Activated CD8-positive, alpha-beta memory T cell treated with anti-CD3 and anti-CD28 coated beads, Interleukin-2, amount 10 ng/mL, durations not matched to agents 7 days and 5 days (primary cell): ENCODE measurements at places on chromosomes 12 and 14. TPM values are rescaled to one million over a fixed set of nuclear protein-coding genes. Genes with fewer than 3 reads are reported as not detected.

DNA sequence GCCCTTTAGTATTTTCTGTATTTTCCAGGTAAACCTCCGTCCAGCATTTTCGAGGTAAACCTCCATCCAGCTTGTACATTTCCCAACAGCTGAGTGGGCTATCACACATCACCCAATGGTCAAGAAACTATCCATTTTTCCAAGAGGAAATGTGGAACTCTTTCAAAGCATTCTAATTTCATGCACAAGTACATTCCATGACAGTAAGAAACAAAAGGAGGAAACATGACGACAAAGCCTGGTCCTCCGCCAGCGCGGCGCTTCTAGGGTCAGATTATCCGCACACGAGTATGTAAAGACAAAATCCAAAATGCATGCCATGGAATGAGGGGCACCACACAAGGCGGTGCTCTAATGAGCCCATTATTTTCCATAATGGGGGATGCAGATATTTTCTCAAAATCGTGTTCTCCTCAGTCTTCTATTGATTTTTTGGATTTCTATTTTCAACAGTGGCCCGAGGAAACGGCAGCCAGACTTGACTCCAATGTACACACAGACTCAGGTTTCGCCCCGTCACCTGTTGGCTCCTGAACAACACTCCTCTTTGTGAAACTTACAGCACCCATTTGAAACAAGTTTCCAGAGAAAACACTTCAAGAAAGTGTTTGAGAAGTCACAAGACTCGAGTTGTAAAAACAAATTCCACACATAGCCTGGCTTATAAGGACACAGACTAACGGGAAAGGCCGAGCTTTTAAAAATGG, 107.4 kb downstream of the PRICKLE1 start:
- DNase-seq, result no peak
- peaks cover 82% of the 10 kb centered on the region for H3K27me3 ChIP-seq
- H3K4me1 ChIP-seq, result peaks cover 14% of the 10 kb centered on the region
- H3K36me3 ChIP-seq, result no peaks in the 10 kb centered on the region
- H3K27ac ChIP-seq, result no peak overlapping the region

DNA sequence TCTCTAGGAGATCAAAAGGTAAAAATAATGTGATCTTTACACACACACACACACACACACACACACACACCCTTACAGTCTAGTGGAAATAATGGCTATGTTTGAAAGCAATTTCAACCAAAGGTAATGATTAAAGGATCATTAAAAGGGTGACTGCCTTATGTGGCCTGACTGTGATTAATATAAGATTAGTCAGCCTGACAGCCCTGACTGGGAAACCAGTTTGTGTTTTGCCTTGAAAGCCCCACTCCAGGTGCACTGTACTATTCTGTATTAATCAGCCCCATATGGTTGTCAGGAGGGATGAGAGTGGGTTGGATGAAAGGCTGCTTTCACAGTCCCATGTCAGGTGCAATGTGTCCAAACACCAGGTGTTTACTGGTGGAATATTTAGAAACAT, 10.5 kb downstream of the RASSF9 start:
- no peak overlapping the region for H3K4me3 ChIP-seq
- H3K27ac ChIP-seq, result no peak overlapping the region
- H3K36me3 ChIP-seq, result no peaks in the 10 kb centered on the region

- DNase-seq, result no peak
- H3K27ac ChIP-seq, result no peak overlapping the region
- H3K27me3 ChIP-seq, result no peaks in the 10 kb centered on the region
- H3K36me3 ChIP-seq, result peaks cover 7% of the 10 kb centered on the region
- H3K4me1 ChIP-seq, result no peaks in the 10 kb centered on the region
These were observed 265.5 kb downstream of the ZFP36L1 start for GRCh38 chr14:68527329-68527851.

DNA sequence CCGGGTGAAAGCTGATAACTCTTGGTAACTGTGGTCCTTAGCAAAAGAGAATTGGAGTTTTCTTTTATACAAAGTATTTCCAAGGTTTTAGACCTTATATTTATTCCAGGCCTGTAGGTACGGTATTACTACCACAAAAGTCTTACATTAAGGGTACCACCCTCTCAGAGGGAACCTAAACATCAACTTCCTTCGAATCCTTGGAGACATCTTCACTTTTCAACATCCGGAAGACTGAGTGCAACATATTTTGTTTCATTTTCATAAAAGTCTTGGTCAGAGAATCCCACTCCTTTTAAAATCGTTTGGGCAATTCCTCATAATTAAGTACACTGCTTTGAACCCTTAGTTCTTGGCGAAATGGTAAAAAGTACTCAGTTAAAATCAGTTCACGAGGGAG, 1.2 kb downstream of the CNOT2 start:
- no peak for DNase-seq
- H3K36me3 ChIP-seq, result peaks cover 39% of the 10 kb centered on the region
- peaks cover 56% of the 10 kb centered on the region for H3K4me1 ChIP-seq
- peak overlapping the region; percentile 99 for H3K27ac ChIP-seq

DNA sequence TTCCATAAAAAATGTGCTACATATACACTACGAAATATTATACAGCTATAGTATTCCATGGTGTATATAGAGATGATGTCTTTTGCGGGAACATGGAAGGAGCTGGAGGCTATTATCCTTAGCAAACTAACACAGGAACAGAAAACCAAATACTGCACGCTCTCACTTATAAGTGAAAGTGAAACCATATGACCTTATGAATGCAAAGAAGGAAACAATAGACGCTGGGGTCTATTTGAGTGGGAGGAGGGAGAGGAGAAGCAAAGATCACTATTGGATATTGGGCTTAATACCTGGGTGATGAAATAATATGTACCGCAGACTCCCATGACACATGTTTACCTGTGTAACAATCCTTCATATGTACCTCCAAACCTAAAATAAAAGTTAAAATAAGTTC, 142.8 kb downstream of the LRFN5 start:
- H3K36me3 ChIP-seq, result peaks cover 2% of the 10 kb centered on the region
- H3K27me3 ChIP-seq, result no peaks in the 10 kb centered on the region
- no peak for DNase-seq
- H3K4me1 ChIP-seq, result peaks cover 7% of the 10 kb centered on the region
- peak overlapping the region; percentile 62 for H3K4me3 ChIP-seq
- H3K27ac ChIP-seq, result peak overlapping the region; percentile 62

DNA sequence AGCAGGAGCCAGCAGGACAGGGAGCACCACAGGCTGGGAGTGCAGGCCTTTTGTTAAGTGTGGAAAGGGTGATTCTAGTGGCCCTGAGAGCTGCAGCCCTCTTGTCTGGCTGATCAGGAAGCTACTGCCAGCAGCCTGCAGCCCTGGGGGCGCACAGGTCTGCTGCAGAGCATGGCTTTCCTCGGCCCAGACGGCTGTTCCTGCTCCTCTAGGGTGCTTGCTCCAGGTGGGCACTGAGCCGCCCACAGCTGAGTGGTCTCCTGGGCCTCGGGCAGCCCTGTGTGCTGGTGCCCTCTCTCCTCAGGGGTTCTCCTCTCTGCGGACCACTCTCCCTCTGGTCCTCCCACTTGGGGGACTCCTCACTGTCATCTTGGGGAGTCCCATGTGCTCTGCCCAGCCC, 18.9 kb downstream of the CCDC88C start:
- H3K27me3 ChIP-seq, result no peaks in the 10 kb centered on the region
- H3K4me1 ChIP-seq, result peaks cover 88% of the 10 kb centered on the region
- no peak for DNase-seq
- H3K4me3 ChIP-seq, result peak overlapping the region; percentile 99
- peak overlapping the region; percentile 82 for H3K27ac ChIP-seq

DNA sequence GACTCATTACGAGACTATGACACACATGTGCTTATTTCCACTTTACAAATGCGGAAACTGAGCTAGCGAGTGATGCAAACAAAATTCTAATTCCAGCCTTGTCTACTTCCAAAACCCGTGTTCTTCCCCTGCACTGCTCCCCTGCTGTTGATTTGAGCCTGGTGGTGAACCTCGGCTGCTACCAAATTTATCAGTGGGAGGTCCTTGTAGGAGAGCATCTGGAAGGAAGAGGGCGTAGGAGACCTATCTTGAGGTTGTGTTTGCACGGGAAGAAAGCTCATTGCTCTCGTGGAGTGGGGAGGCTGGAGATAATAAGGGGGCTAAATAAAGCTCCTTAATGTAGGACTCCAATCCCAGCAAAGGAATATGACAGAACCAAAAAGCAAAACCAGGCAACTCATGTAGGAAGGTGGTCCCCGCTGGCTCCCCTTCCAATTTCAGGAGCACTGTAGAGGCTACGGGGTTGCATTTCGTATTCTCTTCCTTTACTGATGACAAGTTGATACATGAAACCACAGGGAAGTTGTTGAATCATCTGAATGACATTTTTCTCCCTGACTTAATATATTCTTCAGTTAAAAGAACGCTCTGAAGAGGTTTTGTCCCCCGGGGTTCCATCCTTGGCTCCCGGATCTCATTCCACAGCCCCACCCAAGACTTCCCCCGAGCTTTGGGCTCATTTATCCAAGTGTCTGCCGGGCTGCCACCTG, 52.6 kb downstream of the FZD10 start:
- H3K4me1 ChIP-seq, result no peaks in the 10 kb centered on the region
- no peaks in the 10 kb centered on the region for H3K27me3 ChIP-seq
- H3K27ac ChIP-seq, result no peak overlapping the region
- no peaks in the 10 kb centered on the region for H3K36me3 ChIP-seq
- H3K4me3 ChIP-seq, result no peak overlapping the region

- peaks cover 50% of the 10 kb centered on the region for H3K36me3 ChIP-seq
- no peak for DNase-seq
- H3K4me1 ChIP-seq, result peaks cover 79% of the 10 kb centered on the region
- H3K4me3 ChIP-seq, result peak overlapping the region; percentile 64
These were observed 129.3 kb upstream of the AMIGO2 start for GRCh38 chr12:47209014-47209413.

SLC10A1 gene
- total RNA-seq, result not detected

DNA sequence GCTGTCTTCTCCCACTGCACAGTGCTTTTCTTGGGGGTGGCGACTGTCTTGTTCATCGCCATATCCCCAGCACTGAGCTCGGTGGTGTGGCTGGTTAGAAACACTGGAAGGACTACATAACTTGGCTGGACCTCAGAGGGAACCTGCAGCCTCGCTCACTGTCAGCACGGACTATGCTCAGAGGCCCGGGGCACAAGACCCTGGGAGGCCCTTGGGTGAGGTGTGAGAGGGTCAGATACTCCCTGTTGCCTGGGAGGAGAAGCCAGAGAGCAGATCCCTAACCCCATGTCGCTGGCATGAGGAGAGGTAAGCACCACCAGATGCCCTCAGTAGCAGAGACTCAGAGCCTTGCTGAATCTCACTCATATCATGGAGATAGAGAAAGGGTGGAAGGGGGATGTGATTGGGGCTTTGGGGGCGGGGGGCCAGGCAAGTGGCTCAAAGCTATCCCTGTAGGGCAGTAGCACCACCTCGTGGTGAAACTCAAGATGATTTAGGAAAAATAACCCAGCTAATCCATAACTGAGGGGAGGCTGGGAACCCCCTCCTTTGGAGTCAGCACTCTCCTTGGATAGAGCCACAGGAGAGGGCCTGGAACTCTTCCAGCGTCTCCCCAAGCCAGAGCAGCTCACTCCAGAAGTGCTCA, 18.7 kb upstream of the HDAC7 start:
- peaks cover 4% of the 10 kb centered on the region for H3K36me3 ChIP-seq
- peaks cover 2% of the 10 kb centered on the region for H3K27me3 ChIP-seq
- H3K4me1 ChIP-seq, result peaks cover 50% of the 10 kb centered on the region
- H3K27ac ChIP-seq, result no peak overlapping the region
- DNase-seq, result peak; percentile 56

EGLN3 gene
- total RNA-seq, result 5.0 TPM

DNA sequence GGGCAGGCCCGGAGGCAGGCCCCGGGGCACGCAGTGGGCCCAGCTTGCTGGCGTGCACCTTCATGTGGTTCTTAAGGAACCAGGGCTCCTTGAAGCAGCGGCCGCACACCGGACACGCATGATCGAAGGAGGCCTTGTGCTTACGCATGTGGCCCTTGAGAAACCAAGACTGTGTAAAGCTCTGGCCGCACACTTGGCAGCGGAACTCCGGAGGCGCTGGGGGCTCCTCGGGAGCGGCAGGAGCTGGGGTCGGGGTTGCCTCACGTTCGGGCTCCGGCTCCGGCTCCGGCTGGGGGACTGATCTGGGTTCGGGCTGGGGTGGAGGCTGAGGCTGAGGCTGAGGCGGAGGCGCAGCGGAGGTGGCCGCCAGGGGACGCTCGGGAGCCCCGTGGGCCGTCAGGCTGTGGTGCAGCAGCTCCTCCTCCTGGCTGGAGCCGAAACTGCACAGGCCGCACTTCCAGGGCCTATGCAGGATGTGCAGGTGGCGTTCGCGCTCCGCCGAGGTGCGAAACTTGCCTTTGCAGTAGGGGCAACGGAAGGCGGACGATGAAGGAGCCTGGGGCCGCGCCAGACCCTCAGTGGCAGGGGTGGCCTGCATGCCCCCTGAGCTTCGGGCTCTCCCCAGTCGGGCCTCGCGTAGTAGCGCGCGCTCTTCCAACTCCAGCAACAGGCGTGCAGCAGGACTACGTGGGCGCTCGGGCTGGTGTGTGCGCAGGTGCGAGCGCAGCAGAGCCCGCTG, 6.0 kb downstream of the ZNF219 start:
- no peak overlapping the region for H3K4me3 ChIP-seq
- H3K27ac ChIP-seq, result no peak overlapping the region

SLC25A21 gene
- total RNA-seq, result not detected

DNA sequence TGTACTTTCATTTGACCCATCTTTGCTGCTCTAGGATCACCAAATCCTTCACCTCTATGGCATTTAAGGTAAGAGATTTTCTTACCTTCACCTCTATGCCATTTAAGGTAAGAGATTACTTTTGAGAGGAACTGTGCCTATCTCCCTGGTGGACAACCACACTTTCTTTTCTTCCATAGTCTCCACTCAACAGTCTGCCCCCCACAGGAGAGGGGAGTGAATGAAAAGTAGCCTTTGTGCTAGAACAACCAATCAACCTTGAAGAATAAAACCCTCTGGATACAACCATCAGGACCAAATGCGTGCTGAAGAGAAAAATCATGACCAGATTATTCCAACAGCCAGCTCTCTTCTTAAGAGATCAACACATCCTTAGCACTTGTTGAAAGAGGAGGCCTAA, 258.6 kb upstream of the TMPO start:
- no peaks in the 10 kb centered on the region for H3K4me1 ChIP-seq
- no peaks in the 10 kb centered on the region for H3K27me3 ChIP-seq
- no peak overlapping the region for H3K4me3 ChIP-seq
- H3K27ac ChIP-seq, result no peak overlapping the region

- H3K27me3 ChIP-seq, result peaks cover 33% of the 10 kb centered on the region
- no peaks in the 10 kb centered on the region for H3K4me1 ChIP-seq
- DNase-seq, result peak; percentile 21
- H3K4me3 ChIP-seq, result no peak overlapping the region
- no peaks in the 10 kb centered on the region for H3K36me3 ChIP-seq
- no peak overlapping the region for H3K27ac ChIP-seq
These were observed 38.0 kb upstream of the FKBP4 start for GRCh38 chr12:2756756-2757155.

LEMD3 gene
- total RNA-seq, result 28.2 TPM

NEUROD4 gene
- total RNA-seq, result not detected
